ENCODE measurements at places on chromosomes 1 and 21.

- DNase-seq = no peak
These were observed 56.0 kb upstream of the LPGAT1 start for GRCh38 chr1:211886551-211886950.

- DNase-seq = no peak
These were observed 106.8 kb upstream of the TENT5C start for GRCh38 chr1:117499071-117499470.

DNA sequence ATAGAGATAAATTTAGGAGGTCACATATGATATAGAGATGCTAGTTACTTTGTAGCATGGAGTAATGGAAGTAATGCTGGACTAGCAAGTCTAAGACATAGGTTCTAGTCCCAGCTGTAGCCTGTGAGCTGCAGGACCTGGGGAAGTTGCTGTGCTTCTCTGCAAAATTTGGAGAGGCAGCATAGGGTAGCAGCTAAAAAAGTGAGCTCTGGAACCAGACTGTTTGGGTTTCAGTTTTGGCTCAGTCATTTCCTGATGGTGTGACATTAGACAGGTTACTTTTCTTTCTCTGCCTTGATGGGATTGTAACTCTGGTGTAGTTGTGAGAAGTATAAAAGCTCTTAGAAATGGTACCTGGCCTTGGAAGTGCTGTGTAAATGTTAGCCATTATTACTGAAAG lies 3.3 kb downstream of the METTL13 start:
- no peak for DNase-seq

DNA sequence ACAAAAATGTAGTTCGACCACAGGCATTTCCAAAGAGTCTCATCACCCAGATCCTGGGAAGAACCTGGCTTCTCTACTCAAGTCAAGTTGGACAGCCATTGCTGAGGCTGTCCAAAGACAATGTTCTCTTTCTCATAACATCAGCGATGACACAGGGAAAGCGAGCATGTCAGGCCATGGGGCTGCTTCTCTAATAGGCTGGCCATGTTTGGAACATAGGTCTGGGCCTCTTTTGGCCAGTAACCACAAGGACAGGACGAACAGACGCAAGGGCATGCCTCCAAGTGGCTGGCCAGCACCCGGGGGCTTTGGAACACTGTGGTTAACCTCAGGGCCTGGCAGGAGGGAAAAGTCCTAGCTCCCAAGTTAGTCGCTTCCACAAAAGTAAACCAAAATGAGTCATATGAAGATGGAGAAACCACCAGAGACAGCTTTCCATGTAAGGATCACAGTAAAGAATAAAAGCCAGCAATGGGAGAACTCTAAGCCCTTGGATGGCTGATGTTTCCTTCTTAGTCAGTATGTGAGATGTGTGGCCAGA lies 80.6 kb upstream of the SLC44A3 start:
- no peak for DNase-seq

DNA sequence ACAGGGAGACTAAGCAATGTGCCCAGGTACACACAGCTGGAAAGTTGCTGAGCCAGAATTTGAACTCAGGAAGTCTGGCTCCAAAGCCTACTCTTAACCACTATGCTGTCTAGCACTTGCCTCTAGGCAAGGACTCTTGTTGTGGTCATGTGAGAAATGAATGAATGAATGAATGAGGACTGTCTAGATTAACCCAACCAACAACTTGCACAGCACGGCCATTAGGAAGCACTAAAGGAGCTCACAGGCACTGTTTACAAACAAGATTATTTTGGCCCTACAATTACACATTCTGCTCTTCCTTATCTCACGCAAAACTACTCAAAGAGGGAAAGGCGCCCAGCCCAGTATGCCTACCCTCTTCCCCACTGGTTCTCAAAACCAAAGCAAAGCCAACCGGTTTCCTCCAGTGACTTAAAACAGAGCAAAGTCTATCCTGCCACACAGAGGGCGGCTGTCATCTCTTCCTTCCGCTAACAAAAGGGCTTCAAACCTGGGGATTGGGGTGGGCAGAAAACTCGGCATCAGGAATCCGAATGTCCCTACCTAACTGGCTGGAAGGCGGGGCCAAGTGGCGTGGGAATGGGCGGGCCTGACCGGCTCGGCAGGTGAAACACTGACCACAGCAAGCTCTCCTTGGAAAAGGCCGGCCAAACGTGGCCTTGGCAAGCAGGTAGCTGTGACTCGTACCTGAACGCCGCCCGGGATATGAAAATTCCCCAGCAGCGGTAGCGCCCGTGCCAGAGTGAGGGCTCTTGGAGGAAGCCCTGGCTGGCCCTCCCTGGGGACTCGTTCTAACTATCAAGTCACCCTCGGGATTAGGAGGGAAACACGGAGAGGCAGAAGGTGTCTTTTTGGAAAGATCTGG lies 948 bp downstream of the STK40 start:
- DNase-seq = peak; percentile 13

DNA sequence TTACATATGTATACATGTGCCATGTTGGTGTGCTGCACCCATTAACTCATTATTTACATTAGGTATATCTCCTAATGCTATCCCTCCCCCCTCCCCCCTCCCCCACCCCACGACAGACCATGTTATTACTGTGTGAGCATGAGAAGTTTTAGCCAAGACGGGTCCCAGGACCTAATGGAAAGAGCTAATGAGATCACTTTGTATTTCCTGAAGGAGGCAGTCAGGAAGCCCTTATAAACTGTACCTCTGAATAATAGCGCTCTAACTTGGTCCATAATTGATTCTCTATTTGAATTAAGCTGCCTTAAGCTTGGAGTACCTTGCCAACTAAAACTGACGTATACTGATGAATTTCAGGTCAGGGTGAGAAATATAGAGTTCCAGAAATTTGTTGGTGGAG lies 4.1 kb upstream of the NEGR1 start:
- DNase-seq = no peak

DNA sequence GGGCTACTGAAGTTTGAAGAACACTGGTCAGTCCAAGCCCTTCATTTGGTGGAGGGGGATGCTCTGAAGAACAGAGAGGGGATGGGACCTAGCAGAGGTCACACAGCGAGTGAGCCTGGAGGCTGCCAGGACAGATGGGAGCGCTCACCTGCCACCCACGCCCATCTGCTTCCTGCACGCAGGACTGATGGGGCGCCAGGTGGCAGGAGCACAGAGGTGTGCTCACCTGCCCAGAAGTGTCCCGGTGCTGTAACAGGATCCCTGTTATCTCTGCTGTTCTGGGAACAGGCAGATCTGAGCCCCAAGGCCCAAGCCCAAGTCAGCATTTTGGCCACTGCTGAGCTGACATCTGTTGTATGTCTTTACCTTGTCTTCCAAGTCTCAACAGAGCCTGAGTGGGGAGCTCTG lies 40.5 kb downstream of the EPHB2 start:
- no peak for DNase-seq

DNA sequence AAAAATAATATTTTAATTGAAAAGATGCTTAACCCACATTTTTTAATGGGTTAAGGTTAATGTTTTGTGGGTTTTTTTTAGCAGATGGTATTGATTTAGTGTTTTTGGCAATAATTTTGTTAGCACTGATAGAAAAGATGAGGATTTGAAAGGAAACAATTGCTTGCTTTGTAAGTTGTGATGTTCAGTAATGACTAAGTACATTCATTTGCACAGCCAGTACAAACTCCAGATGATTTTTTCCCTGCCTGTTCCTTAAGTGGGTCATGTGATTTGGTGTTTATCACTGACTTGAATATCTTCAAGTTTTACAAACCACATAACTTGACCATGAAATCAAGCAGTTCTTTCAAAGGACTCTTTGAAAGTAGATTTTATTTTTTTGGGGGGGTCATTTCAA lies 15.0 kb downstream of the DISP1 start:
- no peak for DNase-seq

- DNase-seq = no peak
These were observed 17.1 kb upstream of the CCDC190 start for GRCh38 chr1:162878000-162878596.

DNA sequence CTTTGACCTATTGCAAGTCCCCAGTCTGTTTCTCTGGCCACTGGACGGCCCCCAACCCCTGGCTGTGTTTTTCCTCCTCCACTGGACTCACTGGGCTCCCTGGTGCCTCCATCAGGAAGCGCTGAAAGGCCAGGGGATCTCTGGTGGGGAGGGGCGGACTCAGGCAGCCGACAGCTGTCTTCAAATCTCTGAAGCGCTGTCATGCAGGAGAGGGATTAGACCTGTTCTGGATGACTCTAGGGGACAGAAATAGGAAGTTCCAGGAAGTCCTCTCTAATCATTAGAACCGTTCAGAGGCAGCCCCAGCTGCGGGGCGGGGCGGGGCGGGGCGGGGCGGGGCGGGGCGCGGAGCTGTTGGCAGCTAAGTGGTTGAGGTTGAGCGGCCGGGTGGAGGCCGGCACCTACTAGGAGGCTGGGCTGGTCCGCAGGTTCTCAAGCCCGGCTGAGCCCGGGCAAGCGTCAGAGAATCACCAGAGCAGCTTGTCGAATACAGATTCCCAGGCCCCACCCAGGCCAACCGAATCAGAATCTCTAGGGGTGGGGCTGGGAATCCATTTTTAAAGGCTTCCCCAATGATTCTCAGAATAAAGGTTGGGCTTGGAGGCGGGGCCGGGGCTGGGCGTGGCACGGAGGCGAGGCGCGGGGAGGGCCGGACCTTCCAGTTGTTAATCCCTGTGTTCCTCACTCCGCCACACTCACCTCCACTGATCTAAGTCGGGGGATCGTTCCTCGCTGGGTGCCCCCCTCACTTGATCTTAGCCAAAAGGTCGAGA lies 11.4 kb upstream of the PHLDA3 start:
- peak; percentile 41 for DNase-seq

DNA sequence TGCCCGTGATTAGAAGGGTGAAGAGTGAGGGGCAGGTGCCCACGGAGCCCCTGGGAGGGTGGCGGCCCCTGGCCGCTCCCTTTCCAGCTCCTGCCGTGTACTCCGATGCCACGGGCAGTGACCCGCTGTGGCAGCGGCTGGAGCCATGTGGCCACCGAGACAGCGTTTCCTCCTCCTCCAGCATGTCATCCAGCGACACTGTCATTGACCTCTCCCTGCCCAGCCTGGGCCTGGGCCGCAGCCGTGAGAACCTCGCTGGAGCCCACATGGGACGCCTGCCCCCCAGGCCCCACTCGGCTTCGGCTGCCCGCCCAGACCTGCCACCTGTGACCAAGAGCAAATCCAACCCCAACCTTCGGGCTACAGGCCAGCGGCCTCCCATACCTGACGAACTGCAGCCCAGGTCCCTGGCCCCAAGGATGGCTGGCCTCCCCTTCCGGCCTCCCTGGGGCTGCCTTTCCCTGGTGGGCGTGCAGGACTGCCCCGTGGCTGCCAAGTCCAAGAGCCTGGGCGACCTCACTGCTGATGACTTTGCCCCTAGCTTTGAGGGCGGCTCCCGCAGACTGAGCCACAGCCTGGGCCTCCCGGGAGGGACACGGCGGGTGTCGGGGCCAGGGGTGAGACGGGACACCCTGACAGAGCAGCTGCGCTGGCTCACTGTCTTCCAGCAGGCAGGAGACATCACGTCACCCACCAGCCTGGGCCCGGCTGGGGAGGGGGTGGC lies 22.0 kb downstream of the PANK4 start:
- DNase-seq = no peak

- no peak for DNase-seq
These were observed 193.2 kb downstream of the PATJ start for GRCh38 chr1:61935516-61935915.

- no peak for DNase-seq
These were observed 19.5 kb downstream of the KIF17 start for GRCh38 chr1:20698195-20698910.

GRCh38 chr1:161218301-161219077 lies 3.4 kb downstream of the FCER1G start:
- DNase-seq = no peak

DNA sequence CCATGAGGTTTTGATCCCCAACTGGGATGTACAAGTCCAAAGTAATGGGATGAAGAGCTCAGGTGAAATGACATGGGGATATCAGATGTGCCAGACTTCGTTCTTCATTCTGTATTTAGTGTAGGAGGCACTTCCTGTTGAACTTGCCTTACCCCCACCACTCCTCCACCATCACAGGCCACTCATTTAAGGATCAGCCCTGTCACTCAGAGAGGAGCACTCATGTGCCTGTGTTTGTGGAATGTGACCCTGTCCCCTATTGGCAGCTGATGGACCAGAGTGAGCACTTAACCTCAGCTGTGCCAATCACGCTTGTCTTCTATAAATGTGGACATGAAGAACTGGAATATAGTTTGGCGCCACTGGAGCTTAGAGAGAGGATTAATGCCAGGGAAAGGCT lies 91.4 kb upstream of the CTTNBP2NL start:
- DNase-seq = no peak
